T-helper 2 cell treated with Interferon-gamma antibody and Interleukin-4, amounts not matched to agents 5 μg/mL and 100 μg/mL, for 36 hours (primary cell): ENCODE measurements at places on chromosomes 13 and 19.

GRCh38 chr13:43153436-43154090, 130.2 kb downstream of the DNAJC15 start:
- no peak for DNase-seq

- no peak for DNase-seq
These were observed 3.5 kb upstream of the CYP2S1 start for GRCh38 chr19:41189425-41190065.

- DNase-seq: no peak
These were observed 17.0 kb downstream of the ZFP82 start for GRCh38 chr19:36401475-36401874.

DNA sequence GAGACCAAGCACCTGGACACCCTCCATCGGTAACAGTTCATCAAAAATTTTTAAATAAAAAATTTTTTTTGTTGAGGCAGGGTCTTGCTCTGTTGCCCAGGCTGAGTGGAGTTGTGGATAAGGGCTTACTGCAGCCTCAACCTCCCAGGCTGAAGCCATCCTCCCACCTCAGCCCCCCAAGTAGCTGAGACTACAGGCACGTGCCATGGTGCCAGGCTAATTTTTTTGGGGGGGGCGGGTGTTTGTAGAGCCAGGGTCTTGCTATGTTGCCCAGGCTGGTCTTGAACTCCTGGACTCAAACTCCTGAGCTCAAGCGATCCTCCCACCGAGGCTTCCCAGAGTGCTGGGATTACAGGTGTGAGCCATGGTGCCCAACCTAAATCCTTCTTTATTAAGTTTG, 4.7 kb downstream of the LGALS7B start:
- DNase-seq: no peak

- no peak for DNase-seq
These were observed 1323.5 kb upstream of the SLC10A2 start for GRCh38 chr13:104389691-104390090.

GRCh38 chr13:43221611-43222010, 198.2 kb downstream of the DNAJC15 start:
- no peak for DNase-seq

DNA sequence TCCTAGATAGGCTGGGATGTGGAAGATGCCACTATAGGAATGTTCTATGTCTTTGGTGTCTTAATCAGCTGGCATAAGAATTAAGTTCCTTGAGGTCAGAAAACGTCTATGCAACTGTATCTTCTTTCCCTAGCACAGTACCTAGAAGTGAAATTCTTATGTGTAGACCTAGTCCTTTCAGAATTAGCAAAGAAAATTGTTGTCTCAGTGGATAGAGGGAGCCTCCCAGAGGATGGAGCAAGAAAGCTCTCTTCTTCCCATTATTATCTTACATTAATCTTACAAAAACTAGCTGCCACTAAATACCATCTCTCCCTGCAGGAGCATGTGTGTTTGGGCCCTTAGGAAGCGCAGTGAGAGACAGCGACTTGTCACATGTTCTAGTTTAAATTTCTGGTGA, 11.6 kb downstream of the CLDN10 start:
- DNase-seq: no peak

DNA sequence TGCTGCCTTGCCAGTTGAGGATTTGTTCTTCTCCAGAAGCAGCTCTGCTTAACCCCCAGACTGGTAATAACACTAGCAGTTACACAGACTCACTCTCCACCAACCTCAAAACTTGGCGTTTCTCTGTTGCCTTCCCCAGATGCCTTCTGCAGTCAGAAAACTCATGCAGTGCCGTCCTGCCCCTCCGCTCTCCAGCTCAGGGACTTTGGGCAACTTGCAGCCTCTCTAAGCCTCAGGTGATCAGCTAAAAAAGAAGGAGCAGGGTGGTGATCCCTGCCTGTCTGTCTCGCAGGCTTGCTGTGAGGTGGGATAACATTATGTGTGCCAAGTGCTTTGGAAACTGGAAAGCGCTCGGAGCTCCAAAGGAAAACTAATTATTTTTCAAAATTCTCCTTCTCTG, 391.6 kb downstream of the HS6ST3 start:
- no peak for DNase-seq

- DNase-seq: no peak
These were observed 6.2 kb upstream of the IRS2 start for GRCh38 chr13:109792416-109793059.

- DNase-seq: no peak
These were observed 167.2 kb downstream of the FGF14 start for GRCh38 chr13:102234618-102235017.

DNA sequence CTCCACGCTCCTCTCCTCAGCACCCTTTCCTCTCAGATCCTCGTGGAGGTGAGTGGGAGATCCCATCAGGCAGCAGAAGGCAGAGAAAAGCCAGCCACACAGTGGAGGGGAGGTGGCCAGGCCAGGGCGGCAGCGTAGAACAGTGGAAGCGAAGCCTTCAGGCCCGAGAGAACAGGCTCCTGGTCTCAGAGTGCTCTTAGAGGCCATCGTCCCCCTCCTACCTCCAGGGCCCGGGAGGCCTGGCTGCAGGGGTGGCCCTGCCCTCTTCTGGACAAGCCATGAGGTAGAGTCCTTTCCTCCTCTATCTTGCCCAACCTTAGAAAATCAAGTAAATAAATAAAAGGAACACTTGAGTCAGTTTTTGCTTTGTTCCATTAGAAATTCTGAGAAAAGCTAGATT, 202.0 kb downstream of the KATNAL1 start:
- DNase-seq: no peak

DNA sequence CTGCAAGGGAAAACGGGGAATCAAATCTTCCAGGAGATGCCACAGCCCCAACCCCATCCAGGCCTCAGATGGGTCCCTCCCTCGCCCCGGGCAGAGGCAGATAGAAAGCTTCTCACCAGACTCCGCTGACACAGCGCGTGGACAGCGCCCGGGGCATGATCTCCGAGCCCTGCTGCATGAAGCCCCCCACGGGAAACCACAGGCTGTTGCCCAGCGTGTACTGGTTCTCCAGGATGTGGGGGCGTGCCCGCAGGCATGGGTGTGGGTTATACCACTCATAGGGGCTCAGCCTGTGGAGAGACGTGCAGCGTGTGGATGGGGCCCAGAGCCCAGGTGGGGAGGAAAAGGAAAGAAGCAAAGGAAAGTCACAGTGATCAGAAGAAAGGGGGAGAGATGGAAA, 27.2 kb upstream of the ATP1A3 start:
- DNase-seq: no peak

- no peak for DNase-seq
These were observed 289.2 kb upstream of the PCDH9 start for GRCh38 chr13:67519356-67519755.

DNA sequence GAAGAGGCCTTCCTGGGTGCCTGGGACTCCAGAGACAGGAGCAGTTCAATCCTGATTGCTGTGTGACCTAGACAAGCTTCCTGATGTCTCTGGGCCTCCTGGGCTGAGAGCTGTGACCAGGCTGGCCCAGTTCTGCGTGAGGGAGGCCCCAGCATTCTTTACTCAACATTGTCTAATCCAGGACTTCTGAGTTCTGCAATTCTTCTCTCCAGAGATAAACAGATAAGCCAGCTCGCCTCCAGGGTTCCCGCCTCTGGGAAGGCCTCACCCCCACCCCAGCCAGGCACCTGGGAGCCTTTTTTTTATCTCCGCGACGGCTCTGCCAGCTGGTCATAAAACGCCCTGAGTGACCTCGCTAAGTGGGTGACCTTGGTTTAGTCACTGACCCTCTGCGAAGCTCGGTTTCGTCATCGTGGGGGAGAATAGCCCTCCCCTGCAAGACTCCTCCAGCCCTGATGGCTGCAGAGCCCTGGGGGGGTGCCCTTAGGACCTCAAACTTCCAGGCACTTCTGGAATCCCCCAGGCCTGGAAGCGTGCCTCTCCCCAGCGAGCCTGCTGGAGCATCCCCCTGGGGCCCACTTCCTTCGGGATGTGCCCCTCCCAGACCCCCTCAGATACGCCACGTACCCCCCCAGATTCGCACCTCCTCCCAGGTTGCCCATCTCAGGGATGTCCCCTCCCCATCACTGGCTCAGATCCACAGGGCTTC, 1.9 kb downstream of the SULT2B1 start:
- DNase-seq: no peak

- DNase-seq: no peak
These were observed 1.5 kb downstream of the LRRC63 start for GRCh38 chr13:46213242-46213641.

- DNase-seq: peak; percentile 28
These were observed 2.4 kb upstream of the LYL1 start for GRCh38 chr19:13104848-13105711.

DNA sequence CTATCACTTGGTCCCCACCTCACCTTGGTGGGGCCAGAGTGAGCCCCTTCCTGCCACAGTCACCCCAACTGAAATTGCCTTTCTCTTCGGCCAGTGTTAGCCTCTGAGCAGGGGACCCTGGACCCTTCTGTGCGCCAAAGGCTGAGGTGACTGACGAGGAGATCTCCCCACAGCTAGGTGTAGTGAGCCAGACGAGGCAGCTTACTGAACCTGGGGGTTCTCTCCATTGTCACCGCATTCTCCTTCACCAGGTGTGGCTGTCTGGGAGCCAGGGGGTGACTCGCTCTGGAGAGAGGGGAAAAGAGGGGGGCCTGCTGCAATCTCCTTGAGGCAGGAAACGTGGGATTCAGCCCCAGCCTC, 1.3 kb downstream of the RPS28 start:
- DNase-seq: no peak

- DNase-seq: no peak
These were observed 141.3 kb upstream of the RNF113B start for GRCh38 chr13:98318263-98318878.

DNA sequence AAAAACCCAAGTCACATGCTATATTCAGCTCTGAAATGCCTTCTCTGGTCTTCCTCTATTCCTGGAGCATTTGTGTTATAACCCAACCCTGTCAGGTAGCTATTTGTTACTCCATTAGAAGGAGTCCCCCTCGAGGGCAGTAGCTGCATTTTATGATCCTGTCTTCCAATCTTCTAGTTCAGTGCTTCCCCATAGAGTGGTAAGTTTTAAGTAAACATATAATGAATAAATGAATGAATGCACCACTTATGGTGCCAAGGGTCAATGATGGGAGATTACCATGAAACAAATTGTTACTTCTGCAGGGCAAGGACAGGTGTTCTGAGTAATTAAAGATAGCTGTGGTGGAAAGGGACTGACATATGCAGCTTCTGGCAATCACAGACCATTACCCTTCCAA, 4.0 kb downstream of the RASL11A start:
- DNase-seq: no peak

- DNase-seq: no peak
These were observed 554.5 kb downstream of the IRS2 start for GRCh38 chr13:109231888-109232287.

DNA sequence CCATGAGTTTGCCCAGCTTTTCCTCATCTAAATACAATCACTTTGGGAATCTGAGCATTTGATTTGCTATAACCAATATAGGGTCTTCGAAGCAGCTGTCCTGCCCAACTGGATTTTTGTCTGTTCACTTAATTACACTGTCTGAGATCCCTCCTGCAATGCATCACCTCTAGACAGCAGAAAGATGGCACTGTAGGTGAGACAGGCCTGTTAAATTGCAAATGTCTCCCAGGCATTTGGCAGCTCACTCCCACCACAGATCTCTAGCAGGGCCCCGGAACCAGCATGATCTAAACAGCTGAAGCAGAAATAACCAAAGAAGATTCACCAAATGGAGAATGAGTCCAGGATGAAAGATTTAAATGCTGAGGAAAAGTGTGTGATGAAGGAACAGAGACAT, 41.9 kb upstream of the SERPINE3 start:
- DNase-seq: no peak

DNA sequence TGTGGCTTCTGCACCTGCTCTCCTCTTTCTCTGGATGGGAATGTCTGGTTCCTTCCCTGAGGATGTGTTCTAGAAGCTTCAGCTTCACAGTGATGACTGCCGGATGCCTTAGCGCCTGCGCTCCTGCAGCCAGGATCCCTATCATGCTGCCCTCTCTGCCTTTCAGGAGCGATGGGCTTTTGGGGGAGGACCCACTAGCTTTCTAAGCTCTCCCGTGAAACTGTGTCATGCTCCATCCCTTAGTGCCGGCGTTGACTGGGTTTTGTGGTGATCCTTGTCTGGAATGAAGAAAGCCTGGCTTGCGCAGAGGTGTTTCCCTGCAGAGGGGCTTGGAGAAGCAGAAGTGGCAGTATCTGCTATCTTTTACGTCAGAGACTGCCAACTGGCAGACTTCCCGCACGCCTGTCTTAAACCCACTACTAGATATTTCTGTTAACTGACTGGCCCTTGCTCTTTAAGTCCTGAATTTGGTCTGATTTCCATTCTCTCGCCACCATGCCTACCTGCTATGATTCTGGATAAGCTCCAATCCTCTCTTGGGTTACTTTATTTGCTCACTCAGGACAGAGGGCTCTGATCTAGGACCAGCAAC, 3.8 kb upstream of the KMT2B start:
- DNase-seq: no peak

- no peak for DNase-seq
These were observed 7.1 kb downstream of the AKAP8 start for GRCh38 chr19:15372470-15372869.
